Astrocyte (in vitro differentiated cells and primary cell): ENCODE measurements at places on chromosomes 6 and 20. TPM values are rescaled to one million over a fixed set of nuclear protein-coding genes. Genes with fewer than 3 reads are reported as not detected.

Gene SCGN
- total RNA-seq, result not detected in 2 replicates

Gene ASF1A
- total RNA-seq, result 35.7 and 36.4 TPM in 2 replicates

GRCh38 chr20:2300420-2300819, 4.6 kb downstream of the TGM3 start:
- peaks cover 9% of the 10 kb centered on the region for H3K27me3 ChIP-seq
- H3K36me3 ChIP-seq, result no peaks in the 10 kb centered on the region
- H3K4me3 ChIP-seq, result no peak overlapping the region
- no peak overlapping the region for H3K27ac ChIP-seq

GRCh38 chr6:157964100-157964499, 17.6 kb upstream of the SYNJ2 start:
- H3K4me1 ChIP-seq, result peaks cover 16% of the 10 kb centered on the region
- no peak for DNase-seq
- H3K4me3 ChIP-seq, result no peak overlapping the region
- H3K27me3 ChIP-seq, result no peaks in the 10 kb centered on the region

DNA sequence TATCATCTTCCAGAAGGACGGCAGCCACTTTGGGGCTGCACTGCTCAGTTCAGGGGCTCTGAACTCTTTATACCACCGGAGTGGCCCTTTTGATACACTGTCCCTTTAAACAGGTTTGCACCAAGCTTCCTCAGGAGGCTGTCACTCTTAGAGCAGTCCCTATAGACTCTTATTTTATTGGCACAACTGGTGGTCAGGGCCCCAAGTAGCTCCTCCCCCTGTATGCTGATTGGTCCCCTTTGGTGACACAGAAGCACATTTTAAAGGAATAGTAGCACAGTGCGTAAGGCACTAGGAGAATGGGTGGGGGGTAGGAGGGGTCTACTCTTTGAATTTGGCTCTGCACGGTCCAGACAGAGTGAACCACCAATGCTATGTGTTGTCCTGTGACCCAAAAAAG, 122.6 kb upstream of the MLN start:
- peak; percentile 3 for DNase-seq
- no peak overlapping the region for H3K4me3 ChIP-seq

- no peaks in the 10 kb centered on the region for H3K4me1 ChIP-seq
- no peak overlapping the region for H3K4me3 ChIP-seq
- H3K27me3 ChIP-seq, result no peaks in the 10 kb centered on the region
- DNase-seq, result no peak
These were observed 207.6 kb downstream of the TSHZ2 start for GRCh38 chr20:53179749-53180148.

DNA sequence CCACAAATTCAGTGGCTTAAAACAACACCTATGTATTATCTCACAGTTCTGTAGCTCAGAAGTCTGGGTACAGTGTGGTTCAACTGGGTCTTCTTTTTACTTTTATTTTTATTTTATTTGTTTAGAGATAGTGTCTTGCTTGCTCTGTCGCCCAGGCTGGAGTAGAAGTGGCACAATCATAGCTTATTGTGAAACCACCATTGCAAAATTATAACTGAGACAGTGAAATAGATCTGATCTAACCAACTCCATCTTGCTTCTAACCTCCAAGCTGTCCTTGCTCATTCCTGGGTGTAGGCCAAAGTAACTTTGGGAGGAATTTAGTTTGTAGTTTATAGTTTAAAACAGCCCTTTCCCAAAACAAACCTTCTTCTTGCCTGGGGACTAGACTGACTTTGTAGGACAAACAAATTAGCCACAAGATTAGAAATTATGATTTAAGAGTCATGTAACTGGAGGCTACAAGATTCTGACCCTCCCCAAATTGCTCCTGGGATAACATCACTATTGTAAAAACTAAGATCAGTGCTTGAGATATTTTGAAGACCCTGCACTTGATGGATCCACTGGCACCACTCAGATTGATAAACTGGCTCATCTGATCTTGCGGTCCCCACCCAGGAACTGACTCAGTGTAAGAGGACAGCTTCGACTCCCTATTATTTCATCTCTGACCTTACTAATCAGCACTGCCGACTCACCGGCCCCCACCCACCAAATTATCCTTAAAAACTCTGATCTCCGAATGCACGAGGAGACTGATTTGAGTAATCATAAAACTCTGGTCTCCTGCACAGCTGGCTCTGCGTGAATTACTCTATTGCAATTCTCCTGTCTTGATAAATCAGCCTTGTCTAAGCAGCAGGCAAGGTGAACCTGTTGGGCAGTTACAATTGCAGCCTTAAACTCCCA, 193.4 kb upstream of the CDYL start:
- H3K27me3 ChIP-seq, result no peaks in the 10 kb centered on the region
- H3K36me3 ChIP-seq, result no peaks in the 10 kb centered on the region
- H3K27ac ChIP-seq, result peak overlapping the region; percentile 86
- H3K4me3 ChIP-seq, result no peak overlapping the region
- DNase-seq, result no peak

- H3K4me3 ChIP-seq, result peak overlapping the region; percentile 93
- DNase-seq, result no peak
- H3K4me1 ChIP-seq, result peaks cover 4% of the 10 kb centered on the region
- no peaks in the 10 kb centered on the region for H3K36me3 ChIP-seq
- no peak overlapping the region for H3K27ac ChIP-seq
These were observed 621 bp downstream of the GPR63 start for GRCh38 chr6:96836631-96837080.

GRCh38 chr20:32807706-32808105, 12.0 kb upstream of the MAPRE1 start:
- H3K27ac ChIP-seq, result no peak overlapping the region
- H3K4me3 ChIP-seq, result no peak overlapping the region
- H3K36me3 ChIP-seq, result peaks cover 11% of the 10 kb centered on the region
- no peak for DNase-seq
- H3K27me3 ChIP-seq, result no peaks in the 10 kb centered on the region
- H3K4me1 ChIP-seq, result no peaks in the 10 kb centered on the region

DNA sequence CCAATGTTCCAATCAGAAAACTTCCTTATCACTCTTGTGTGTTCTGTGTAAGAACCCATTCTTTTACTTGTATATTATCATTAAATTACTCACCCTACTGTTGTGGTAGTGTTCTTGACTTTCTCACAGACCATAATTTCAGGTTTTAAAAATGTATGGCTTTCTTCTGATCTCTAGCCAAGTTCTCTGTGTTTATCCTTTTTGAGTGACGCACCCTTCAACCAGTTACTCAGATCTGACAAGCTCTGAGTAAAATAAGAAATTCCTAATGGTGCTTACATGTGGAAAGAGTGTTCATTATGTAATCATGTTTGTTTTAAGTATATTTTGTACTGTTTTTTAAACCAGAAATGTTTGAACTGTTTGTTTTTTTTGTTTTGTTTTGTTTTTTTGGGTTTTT, 11.0 kb downstream of the TBPL1 start:
- no peak overlapping the region for H3K4me3 ChIP-seq
- no peaks in the 10 kb centered on the region for H3K27me3 ChIP-seq
- no peaks in the 10 kb centered on the region for H3K36me3 ChIP-seq
- DNase-seq, result peak; percentile 90
- H3K27ac ChIP-seq, result peak overlapping the region; percentile 36

DNA sequence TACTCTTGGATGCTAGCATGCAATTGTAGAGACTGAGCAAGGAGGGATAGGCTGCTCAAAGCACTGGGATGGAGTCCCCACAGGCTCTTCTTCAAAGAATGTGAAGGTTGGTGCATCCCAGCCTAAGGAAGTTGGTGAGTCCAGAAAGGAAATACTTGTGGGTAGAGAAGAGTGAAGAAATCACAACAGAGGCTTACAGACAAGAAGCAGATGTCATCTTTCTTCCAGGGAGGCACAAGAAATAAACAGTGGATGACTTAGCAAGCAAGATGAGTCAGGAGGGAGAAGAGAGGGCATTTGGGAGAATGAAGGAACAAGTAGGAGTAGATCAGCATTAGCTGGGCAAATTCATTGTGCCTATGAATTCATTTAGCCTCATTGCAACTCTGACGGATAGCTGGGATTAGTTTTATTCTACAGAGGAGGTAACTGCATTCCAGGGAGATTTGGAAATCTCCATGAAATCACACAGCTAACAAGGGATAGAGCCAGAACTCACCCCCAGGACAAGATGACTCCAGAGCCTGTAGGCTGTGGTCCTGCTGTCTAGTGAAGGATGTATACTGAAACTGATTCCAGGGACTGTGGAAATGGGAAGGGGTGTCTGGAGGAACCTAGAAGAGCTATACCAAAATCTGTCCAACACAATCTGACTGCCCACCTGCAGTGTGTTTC, 125.8 kb upstream of the SPTLC3 start:
- no peaks in the 10 kb centered on the region for H3K36me3 ChIP-seq
- H3K27me3 ChIP-seq, result peaks cover 2% of the 10 kb centered on the region
- no peak for DNase-seq
- H3K27ac ChIP-seq, result no peak overlapping the region
